ENCODE measurements at places on chromosomes 12 and 14.

- no peak for DNase-seq
Measured at GRCh38 chr12:110176745-110177144, 52.6 kb downstream of the IFT81 start.

DNA sequence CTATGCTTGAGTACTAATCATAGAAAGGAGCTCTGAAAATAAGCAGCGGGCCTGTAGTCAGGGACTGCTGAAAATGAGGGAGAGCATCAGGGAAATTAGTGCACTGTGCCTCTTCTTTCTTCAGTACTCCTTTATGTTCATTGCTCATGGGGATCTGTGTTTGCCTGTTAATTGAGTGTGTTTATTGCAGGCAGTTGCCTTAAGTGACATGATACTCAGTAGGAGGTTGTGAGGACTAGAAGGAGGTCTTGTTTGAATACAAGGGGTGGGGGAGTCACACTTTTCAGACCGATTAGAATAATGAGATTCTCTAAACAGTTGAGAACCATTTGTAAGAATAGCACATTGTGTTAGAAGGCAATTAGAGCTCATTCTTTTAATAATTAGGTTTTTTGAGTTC, 102.6 kb upstream of the SLCO1C1 start:
- DNase-seq: no peak

- no peak for DNase-seq
Measured at GRCh38 chr12:31018790-31019505, 54.7 kb upstream of the DDX11 start.

- DNase-seq: peak; percentile 26
Measured at GRCh38 chr12:12171991-12172511, 94.8 kb downstream of the LRP6 start.

DNA sequence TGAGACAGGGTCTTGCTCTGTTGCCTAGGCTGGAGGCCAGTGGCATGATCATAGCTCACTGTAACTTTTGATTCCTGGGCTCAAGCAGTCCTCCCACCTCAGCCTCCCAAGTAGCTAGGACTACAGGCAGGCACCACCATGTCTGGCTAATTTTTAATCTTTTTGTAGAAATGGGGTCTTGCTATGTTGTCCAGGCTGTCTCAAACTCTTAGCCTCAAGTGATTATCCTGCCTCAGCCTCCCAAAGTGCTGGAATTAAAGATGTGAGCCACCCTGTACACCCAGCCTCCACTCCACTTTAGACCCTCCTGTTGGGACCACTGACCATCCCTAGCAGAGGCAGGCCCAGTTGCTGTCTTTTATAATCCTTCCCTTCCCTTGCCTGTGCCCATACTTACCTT, 63.3 kb upstream of the OSBPL8 start:
- DNase-seq: no peak

GRCh38 chr12:109923481-109924245, 23.6 kb downstream of the TCHP start:
- DNase-seq: no peak

DNA sequence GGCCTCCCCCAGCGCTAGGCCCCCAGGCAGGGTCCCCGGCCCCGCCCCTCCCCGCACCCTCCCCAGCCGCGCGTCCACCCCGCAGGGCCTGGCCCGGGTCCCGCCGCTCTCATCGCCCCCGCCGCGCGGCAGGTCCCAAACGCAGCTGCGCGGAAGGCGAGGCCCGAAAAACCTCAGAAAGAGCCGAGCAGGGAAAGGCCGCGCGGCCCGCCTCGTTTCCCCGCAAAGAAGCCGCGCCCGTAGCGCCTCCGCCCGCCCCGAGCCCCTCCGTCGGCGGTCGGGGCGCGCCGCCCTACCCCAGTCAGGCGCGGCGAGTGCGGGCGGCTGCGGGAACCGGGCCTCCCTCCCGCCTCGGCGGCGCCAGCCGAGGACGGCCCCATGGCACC, 324 bp downstream of the POLE start:
- no peak for DNase-seq

GRCh38 chr14:64191756-64192155, 102.4 kb downstream of the ESR2 start:
- peak; percentile 48 for DNase-seq

DNA sequence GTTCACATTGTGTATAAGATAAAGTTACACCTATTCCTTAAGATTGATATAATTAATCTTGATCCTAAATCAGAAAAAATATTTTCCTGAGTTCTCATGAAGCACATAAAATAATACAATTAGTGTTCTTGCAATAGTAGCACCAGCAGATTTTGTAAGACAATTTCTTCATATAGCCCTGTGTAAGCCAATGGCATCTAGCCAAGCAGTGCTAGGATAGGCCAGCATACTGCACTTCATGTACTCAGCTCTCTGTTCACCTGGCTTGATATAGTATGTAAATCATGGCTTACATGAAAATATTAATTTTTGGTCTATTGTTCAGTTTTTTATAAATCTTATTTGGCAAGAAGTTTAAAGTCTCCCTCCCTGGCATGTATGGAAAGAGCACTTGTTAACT, 1.9 kb downstream of the KLRF2 start:
- DNase-seq: no peak

- DNase-seq: no peak
Measured at GRCh38 chr12:93813972-93814821, 137.0 kb downstream of the CRADD start.

GRCh38 chr14:93116676-93117200, 1.0 kb upstream of the ITPK1 start:
- DNase-seq: no peak

DNA sequence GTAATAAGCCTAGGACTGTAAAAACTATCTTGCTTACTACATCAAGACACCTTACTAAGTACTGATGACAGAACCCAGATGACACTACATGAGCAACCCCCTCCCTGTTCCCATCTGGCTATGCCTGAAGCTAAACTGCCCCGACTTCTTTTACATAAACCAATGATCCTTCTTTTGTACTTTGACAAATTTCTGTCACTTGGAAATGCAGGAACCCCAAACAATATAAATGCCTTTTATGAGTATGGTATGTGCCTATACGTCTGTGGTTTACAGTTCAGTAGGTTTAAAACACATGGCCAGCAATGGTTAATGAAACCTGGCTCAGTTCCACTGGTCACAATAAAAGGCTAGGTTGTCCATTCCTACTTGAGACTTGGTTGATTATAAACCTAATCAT, 6.1 kb downstream of the SYCP3 start:
- DNase-seq: no peak

DNA sequence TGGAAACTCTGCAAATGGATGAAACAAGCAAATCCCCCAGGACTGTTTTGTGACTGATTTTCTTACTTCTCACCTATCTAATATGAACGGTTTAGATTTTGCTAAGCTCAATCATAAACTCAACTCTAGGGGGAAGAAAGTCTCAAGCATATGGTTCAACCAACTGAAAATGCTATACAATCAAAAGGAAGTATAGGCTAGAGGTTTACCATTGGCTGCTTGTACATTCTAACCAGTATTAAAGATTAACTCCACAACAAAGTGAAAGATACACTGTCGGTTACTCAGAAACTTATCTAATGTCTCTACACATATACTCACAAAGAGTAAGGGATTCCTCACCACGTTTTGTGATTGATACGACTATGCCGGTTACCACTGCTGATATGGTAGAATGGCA, 281.8 kb upstream of the SOX5 start:
- no peak for DNase-seq

GRCh38 chr14:62133776-62134550, 371.7 kb downstream of the SNAPC1 start:
- no peak for DNase-seq

- DNase-seq: no peak
Measured at GRCh38 chr12:15936751-15937150, 25.6 kb downstream of the DERA start.
